ENCODE measurements at places on chromosomes 7 and 10.

DNA sequence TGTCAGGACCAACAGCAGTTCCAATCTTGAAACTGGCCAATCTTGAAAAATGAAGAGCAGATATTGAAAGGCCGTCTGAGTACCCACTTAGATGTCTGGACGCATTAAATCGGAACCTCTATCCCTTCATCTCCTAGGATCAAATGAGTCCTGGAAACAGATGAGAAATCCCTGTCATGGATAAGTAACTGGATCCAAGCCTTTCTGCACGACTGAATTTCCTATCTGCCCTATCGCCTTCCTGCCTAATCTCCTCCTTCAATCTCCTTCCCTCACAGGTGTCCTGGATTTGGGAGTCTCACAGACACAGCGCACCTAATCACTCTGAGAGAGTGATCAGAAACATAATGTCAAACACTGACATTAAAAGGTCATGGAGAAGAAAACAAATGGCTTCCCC is 245.2 kb upstream of the PRSS58 start:
- DNase-seq = no peak

DNA sequence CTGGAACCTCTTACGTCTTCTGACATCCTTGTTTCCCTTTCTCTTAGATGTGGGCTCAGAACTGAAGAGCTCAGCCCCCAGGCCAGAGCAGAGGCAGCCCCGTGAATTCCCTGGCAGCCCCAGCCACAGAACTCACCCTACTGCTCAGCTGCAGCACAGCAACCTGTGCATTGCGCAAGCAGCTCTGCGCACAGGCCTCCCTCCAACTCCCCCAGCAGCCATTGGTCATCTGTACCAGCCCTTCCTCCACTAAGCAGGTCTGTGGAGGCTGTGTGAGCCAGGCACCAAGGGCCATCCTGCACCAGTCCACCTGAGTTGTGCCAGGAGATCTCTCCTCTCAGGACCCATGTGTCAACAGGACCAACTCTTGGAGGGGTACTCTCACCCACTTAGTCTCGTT is 54.5 kb downstream of the ZNF33B start:
- DNase-seq = no peak

DNA sequence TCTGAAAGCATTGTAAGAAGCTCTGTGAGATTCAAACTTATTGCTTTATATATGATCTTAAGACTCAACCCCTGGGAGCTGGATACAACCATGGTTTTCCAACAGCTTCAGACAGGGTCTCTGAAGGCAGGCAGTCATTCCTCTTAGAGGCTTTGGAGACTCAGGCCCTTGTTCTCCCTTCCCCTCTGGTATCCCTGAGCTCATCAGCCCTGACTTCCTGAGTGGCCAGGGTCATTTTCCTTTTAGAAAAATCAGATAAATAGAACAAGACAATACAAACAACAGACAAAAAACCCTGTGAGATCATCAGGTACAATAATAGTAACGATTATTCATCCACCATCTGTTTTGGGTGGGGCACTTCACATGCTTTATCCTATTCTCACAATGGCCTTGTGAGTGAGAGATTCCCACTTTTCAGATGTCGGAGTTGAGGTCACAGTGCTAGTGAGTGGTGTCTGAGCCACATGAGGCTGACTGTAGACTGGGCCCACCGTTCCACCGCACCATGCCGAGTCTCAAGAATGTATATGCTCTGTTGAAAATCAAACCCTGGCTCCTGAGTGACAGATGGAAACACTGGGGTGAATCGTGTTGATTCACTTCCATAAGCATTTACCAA is 144.2 kb downstream of the CXCL12 start:
- no peak for DNase-seq

DNA sequence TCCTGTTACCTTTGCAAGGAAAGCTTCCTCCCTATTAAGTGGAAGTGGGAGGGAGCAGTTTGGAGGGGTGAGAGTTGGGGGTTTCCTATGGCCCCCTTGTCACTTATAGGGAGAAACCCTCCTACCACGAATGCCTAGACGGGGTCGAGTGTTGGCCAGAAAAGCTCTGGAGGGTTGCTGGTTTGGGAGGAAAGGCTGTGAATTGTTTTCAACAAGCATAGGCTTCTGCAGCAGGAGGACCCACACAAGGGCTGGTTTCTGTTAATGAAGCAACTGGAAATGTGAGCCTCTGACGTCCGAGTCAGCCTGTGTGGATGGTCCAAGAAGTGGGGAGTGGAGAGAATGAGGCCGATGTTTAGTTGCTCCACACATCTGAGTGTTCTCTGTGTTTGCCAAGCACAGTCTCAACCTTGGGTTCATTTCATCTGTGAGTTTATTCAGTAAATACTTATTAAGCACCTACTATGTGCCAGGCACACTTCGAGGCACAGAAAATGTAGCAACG is 37.3 kb upstream of the LEP start:
- DNase-seq = no peak

DNA sequence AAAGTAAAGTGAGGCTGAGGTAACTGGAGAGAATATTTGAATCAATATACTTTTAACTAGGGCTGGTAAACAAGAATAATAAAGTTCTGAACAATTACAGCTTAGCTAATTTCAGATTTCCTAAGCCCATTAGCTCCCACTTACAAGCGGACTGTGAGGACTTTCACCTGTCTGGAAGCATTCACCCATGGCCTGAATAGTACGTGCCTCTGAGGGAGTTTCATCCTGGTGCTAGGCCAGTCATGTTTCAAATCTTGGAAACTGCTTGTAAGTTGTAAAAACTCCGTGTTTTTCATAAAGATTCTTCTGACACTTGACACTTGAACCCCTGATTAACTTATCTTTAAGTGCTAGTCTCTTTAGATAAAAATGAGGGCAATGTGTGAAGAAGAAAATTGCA is 975.2 kb upstream of the GHITM start:
- no peak for DNase-seq

DNA sequence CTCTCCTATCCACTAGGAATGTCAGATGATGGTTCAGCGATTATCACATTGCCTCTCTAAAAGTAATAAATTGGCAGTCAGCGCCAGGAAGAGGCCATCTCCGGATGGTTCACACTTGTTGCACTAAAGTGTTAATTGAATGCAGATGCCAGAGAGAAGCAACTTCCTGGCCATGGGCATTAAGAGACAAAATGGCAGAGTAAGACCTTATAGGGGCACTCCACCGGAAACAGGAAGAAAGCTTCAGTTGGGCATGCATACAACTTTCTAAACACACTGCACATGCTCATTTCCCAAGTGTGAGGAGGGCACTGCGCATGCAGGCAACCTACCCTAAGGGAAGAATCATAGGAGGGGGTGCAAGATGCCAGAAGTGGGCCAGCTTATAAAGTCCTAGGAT is 71.7 kb upstream of the AUTS2 start:
- DNase-seq = no peak

- no peak for DNase-seq
Observed at GRCh38 chr7:34016876-34017275, 111.5 kb downstream of the BMPER start.

DNA sequence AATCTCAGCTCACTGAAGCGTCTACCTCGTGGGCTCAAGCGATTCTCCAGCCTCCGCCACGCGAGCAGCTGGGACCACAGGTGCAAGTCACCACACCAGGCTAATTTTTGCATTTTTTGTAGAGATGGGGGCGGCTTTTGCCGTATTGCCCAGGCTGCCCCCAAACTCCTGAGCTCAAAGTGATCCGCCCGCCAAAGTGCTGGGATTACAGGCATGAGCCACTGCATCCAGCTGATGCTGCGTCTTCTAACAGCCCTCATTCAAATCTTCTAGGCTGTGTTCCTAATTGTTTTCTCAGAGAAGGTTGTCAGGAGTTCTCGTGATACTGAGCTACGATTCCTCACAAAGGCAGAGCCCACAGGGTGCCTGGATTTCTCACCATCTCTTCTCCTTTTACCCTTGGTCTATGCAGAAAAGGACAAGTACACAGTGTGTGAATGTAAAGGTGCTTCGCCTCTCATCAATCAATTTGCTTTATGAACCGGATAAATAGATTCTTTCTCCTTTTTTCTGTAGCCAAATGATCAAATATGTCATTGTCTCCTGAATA is 247.3 kb upstream of the PTN start:
- DNase-seq = no peak

GRCh38 chr7:148306759-148307158 is 283.8 kb upstream of the C7orf33 start:
- no peak for DNase-seq

DNA sequence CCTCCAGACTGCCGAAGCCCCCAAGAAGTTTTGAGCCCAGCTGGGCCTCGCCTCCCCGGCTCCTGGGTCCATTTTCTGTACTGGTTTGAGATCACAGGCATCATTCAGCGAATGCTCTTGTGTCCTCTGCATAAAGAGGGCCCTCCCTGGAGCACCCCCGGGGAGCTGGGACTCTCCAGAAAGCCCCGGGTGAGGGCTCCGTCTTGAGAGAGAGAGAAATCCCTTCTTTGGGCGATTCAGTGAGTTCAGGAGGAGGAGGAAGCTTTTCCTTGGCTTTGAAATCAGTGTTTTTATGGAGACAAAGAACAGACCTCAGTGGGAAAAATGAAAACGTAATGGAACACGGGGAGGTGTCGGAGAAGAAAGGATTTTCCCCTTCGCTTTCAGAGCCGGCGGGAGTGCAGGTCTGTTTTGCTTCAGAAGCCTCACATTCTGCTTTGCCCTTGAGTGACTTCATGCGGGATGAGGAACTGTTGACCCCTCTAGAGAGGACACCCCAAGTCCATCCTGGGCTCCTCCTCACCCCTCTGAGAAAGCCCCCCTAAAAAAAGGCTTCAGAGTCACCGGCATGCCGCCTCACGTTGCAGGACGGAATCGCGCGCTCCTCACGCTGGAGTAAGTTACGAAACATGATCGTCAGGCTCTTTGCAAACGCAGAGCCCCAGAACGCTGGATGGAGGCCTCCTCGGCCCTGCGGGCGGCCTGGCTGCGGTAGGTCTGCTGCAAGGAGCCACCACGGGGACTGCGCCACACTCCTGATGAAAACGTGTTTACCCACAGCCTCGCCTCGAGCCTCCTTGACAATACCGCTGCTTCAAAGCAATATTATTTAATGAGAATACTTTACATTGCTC is 8.5 kb upstream of the AP5Z1 start:
- no peak for DNase-seq

DNA sequence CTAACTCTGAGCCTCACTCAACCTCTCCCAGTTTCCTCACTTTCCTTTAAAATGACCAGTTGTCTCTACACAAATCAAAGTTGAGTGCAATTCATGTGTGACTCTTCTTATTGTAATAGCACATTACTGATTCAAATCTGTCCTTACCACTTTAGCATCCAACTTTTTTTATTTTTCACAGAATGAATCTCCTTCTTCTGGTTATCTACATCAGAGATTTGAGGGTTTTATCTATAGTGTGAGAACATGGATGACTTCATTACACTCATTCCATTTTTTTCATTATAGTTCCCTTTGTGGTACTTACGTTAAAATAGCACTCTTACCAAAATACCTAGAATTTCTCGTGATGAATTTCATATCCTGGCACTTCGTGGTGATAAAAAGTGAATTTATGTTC is 43.3 kb downstream of the RTKN2 start:
- DNase-seq = no peak

- DNase-seq = no peak
Observed at GRCh38 chr7:33845991-33846509, 59.3 kb upstream of the BMPER start.

GRCh38 chr7:45188736-45189135 is 31.1 kb downstream of the RAMP3 start:
- DNase-seq = no peak

DNA sequence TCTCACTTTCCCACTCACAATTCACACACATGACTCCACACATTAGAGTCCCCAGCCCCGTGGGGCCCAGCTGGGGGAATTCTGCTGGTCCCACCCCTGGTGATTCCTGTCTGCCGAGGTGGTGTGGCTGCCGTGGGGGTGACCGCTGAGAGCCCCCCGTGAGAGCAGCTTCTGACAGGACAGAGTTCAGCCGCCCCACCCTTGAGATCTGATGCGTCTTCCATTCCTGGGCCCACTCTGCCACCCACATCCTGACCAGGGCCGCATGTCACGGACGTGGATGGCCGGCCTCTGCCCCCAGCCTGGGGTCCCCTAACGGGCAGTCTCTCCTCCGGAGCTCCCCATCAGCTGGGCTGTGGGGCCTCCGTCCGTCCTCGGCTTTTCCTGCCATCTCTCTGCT is 240.1 kb upstream of the PITRM1 start:
- no peak for DNase-seq

DNA sequence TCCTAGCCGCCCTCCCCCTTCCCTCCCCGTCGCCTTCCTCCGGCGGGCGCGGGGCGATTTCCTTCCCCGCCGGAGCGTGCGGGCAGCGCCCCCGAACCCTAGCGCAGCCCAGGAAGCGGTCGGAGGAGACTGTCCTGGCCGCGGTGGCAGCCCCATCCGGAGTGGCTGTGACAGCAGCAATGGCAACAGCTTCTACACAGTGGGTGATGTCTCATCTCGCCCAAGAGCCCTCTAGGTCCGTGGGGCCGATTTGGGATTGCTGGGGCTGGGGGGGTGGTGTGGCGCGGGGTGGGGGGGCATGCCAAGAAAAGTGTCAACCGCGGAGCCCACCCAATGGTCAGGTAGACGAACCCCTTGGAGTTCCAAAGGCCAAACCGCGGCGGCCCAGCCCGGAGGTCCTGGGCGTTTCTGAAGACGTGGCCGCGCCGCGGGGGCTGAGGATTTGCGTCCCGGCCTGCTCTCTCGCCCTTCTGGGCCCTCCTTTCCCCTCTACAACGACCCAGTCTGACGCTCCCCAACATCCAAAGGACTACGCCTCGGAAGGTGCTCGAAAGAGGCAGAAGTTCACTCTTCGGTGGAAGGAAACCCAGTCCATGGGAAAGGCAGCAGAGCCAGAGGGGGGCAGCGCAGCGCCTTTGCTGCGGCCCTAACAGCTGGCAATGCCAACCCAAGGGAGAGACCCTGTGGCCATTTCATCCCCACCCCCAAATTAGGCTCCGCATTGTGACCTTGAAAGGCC is 603 bp upstream of the TWIST1 start:
- DNase-seq = no peak

GRCh38 chr10:125840955-125841354 is 17.6 kb downstream of the BCCIP start:
- no peak for DNase-seq

DNA sequence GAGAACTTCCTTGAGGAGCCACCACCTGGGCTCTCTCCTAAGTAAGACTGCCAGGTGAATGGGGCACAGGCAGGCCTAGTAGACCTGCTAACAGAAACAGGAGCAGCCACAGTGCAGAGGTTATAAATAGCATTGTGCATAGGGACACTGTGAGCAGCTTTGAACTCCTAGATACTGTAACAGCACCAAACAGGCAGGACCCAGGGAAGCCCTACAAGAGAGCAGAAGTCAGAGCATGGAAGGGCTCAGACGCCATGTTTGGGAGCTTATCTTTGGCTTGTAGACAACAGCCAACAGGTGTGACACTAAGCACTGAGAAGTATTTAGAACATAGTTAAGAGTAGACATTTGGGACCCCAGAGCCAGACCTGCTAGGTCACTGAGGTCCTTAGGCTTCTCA is 14.5 kb downstream of the XRCC2 start:
- no peak for DNase-seq

GRCh38 chr7:121235201-121235600 is 93.6 kb upstream of the WNT16 start:
- no peak for DNase-seq

DNA sequence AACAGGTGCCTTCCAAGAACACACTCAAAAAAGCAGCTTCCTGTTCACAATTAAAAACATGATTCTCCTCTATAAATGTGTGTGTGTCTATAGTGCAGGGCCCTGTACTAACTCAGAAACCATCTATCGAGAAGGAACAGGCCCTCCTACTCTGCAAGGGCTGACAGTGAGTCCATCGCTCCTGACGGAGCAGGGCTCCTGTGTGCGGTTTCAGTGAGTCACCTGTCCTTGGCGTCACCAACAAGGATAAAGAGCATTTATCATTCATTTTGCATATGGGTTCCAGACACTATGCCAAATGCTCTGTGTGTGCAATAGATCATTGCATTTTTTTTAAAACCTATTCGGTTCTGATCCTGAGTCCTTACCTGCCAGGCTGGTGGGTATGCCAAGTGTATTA is 63.7 kb downstream of the TACC2 start:
- no peak for DNase-seq

Measured in stimulated activated CD4-positive, alpha-beta T cell treated with anti-CD3 and anti-CD28 coated beads, Interleukin-2, amount 100 ng/mL, for 48 hours (primary cell).